Bladder microvascular endothelial cell (primary cell): ENCODE measurements at places on chromosomes 16 and 17. TPM values are rescaled to one million over a fixed set of nuclear protein-coding genes. Genes with fewer than 3 reads are reported as not detected.

The PEMT gene
- total RNA-seq: 15.4 and 23.7 TPM in 2 replicates

The AANAT gene
- total RNA-seq: not detected in 2 replicates

The CDH1 gene
- total RNA-seq: not detected in 2 replicates

The GRB7 gene
- total RNA-seq: 0.16 TPM in 1 of 2 replicates, not detected in the other

The KIFC3 gene
- total RNA-seq: 37.9 and 76.0 TPM in 2 replicates

The KRTAP4-9 gene
- not detected in 2 replicates for total RNA-seq

The KRTAP2-2 gene
- total RNA-seq: not detected in 2 replicates

The PGAP6 gene
- 82.7 and 108 TPM in 2 replicates for total RNA-seq

The SEPTIN12 gene
- total RNA-seq: 0.06 TPM in 1 of 2 replicates, not detected in the other

The COL1A1 gene
- total RNA-seq: 7.6 and 45.2 TPM in 2 replicates

The CDH11 gene
- total RNA-seq: 8.7 and 15.4 TPM in 2 replicates

The MARVELD3 gene
- under 0.01 and 0.25 TPM in 2 replicates for total RNA-seq

The KRTAP4-4 gene
- total RNA-seq: not detected in 2 replicates

The CTRB2 gene
- total RNA-seq: not detected in 2 replicates

The CDK12 gene
- total RNA-seq: 13.9 and 28.1 TPM in 2 replicates

The CCT6B gene
- total RNA-seq: 0.16 and 0.25 TPM in 2 replicates

The SLC13A5 gene
- total RNA-seq: 0.19 TPM in 1 of 2 replicates, not detected in the other

The NME4 gene
- 44.0 and 53.7 TPM in 2 replicates for total RNA-seq

The NGFR gene
- not detected in 2 replicates for total RNA-seq

The ZNF469 gene
- total RNA-seq: 0.32 and 0.82 TPM in 2 replicates

The AGRP gene
- total RNA-seq: not detected in 2 replicates

The VMO1 gene
- 0.13 TPM in 1 of 2 replicates, not detected in the other for total RNA-seq

The NHLRC4 gene
- total RNA-seq: 0.88 and 1.3 TPM in 2 replicates

The SPATA32 gene
- not detected in 2 replicates for total RNA-seq
